D721Med (cell line): ENCODE measurements at places on chromosomes 13 and 19.

DNA sequence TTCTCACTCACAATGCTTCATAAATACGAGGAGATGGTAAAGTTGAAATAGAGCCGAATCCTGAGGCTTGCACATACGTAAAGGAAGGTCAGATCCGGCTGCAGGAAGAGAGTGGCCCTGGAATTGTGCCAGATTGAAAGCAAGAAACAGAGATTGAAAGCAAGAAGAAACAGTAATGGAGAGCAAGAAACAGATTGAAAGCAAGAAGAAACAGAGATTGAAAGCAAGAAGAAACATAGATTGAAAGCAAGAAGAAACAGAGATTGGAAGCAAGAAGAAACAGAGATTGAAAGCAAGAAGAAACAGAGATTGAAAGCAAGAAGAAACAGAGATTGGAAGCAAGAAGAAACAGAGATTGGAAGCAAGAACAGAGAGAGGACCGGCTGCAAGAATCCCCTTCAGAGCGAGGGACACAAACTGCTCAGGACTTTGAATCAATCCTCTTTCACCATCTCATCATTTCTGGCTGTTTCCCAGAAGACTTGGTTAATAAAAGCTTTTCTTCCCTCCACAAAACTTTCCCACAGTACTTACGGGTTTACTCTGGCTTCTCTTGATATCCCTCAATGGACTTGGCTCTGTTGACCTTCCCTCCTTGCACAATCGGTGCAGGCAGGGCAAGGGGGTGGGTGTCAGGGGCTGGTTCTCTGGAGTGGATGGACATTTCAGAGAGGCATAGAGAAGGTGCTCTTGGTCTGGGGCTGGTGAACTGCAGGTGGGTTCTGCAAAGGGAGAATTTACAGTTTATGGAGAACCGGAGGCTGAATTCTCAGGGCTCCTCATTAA is 25.5 kb downstream of the OR7A5 start:
- no peak for DNase-seq

DNA sequence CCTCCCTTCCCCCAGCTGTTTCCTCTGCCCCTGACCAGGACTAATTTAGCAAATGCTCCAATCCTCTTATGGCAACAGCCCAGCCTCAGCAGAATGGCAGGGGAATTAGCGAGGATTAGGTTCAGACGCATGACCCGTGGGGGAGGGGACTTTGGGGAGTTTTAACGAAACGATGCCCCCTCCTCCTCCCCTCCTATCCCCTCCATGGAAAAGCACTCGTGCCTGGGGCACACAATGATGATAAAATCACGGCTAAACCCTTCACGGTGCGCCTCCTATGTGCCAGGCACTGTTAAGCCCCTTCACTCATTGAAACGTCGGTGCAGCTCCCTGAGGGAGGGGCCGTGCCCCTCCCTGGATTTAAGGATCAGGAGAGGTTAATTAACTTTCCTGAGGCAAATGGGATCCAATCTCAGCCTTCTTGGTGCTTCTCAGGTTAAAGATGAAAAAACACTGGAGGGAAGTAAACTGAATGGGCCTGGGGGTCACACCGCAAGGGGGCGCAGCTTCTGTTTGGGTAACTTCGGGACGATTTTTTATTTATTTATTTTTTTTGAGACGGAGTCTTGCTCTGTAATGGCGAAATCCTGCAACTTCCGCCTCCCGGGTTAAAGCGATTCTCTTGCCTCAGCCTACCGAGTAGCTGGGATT is 10.1 kb upstream of the TPRX2 start:
- no peak for DNase-seq

GRCh38 chr13:47474839-47475238 is 526.2 kb downstream of the SUCLA2 start:
- no peak for DNase-seq

DNA sequence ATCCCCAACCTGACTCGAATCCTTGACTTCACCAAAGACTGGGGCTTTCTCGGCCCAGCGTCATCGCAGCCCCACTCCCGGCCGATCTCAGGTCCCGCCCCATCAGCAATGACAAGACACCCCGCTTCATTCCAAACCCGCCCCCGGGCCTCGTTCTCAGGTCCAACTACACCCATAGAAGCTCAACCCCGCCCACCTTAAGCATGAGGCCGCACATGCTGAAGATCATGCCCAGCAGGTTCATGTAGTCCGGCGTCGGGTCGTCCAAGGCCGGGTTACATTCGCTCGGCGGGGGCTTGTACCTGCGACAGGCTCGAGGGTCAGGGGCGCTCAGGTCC is 2.3 kb downstream of the WDR83 start:
- no peak for DNase-seq

- DNase-seq = no peak
Observed at GRCh38 chr13:79258489-79258888, 147.6 kb downstream of the RBM26 start.

DNA sequence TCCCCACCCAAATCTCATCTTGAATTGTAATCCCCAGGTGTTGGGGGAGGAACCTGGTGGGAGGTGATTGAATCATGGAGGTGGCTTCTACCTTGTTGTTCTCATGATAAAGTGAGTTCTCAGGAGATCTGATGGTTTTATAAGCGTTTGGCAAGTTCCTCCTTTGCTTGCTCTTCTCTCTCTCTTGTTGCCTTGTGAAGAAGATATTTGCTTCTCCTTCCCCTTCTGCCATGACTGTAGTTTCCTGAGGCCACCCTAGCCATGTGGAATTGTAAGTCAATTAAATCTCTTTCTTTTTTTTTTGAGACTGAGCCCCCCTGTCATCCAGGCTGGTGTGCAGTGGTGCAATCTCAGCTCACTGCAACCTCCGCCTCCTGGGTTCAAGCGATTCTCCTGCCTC is 34.4 kb downstream of the VSTM1 start:
- no peak for DNase-seq

GRCh38 chr13:46684287-46685001 is 112.5 kb downstream of the ESD start:
- DNase-seq = no peak

DNA sequence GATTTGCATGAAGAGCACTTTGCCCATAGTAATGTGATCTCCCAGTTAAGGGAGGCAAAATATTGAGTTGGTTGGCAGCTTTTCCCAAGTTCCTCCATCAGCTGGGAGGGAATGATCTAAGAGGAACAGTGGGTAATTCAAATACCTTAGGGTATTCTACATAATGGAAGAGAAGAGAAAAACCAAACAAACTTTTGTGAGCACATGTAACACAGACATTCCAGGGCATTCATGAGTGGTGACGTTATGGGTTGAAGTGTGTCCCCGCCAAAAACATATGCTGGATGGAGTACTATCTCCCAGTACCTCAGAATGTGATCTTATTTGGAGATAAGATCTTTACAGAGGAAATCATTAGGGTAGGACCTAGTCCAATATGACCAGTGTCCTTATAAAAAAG is 220.1 kb downstream of the FOXO1 start:
- DNase-seq = no peak

GRCh38 chr19:44603201-44603945 is 10.0 kb upstream of the IGSF23 start:
- DNase-seq = no peak

- no peak for DNase-seq
Observed at GRCh38 chr19:40461669-40462221, 3.8 kb downstream of the BLVRB start.

DNA sequence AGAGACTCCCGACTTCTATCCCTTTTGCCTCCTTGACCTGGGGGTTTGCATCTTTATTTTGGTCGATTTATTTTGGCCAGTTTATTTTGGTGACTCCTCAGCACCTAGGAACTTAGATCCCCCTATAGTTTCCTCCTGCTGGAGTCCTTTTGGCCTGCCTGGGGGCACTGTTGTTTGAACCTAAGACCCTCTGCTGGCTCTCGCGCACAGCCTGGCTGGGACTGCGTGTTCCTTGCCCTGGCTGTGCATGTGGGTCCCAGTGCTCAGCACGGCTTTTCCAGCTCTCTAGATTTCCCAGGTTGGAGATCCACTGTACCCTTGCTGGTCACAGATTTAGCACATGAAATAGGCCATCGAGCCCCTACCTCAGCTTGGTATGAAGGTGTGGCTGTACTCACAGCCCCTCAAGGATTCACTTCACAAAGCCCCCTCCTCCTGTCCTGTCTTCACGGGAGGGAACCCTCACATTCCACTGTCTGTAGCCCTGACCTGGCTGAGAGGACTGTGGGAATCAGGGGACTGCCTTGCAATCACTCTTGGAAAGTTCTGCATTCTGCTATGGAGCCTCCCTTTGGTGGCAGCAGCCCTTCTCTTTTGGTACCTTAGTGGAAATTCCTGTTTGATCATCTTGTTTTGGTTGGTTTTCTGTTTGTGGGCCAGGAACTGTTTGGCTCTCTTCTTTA is 8.3 kb downstream of the UBAC2 start:
- DNase-seq = no peak

DNA sequence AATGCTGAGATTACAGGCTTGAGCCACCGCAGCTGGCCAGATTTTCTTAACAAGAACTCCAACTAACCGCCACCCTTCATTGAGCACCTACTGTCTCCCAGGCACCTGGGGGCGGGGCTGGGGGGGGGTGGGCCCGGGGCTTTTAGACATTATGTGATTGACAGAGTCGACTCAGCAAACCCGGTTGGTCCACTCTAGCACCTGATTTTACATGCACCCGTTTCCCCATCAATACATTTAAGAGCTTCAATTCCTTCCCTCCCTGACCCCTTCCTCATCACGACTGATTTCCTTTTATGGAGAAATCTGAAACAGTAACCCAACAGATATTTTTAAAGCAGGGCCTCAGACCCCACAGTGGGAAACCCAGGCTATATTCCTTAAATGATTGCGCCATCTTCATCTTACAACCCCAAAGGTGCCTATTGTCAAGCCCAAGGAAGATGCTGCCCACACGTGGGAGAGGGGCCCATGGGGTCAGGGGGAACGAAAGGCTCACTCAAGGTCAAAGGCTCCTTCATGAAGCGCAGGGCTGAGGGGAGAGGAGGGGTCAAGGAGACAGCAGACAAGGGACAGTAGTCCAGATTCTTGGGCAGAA is 1.8 kb downstream of the INSR start:
- no peak for DNase-seq

DNA sequence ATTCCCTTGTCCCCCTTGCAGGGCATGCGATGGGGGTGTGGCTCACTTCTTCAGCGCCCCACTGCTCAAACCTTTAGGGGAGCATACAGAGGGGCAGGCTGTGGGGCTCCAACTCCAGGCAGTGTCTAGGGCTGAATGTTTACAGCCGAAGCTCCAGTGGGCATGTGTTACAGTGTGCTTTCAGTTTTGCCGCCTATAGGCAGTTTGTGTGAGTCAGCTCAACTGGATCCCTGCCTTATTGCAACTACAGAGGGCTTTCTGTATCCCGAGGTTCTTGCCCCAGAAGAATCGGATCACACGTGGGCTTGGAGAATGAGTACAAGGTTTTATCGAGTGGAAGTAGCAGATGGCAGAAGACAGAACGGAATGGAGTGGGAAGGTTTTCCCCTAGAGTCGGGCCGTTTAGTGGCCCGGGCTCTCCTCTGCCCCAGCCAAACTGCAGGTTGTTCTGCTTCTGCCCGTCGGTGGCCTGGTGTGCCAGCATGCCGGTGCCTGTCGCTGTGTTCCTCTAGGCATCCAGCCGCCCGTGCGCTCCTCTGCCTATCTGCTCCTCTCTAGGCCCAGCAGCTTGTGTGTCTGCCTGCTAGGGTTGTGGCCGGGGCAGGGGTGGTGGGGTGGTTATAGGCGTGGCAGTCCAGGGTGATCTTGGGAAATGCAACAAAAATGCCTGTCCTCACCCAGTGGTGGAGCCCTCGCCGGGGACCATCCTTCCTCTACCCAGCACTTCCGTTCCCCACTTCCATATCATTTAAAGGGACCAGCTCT is 435.9 kb upstream of the SGCG start:
- no peak for DNase-seq

DNA sequence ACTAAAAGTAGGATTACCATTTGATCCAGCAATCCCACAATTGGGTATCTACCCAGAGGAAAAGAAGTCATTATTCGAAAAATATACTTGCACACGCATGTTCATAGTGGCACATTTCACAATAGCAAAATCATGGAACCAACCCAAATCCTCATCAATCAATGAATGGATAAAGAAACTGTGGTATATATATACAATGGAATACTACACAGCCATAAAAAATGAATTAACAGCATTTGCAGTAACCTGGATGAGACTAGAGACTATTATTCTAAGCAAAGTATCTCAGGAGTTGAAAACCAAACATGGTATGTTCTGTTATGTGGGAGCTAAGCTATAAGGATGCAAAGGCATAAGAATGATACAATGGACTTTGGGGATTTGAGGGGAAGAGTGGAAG is 3.0 kb downstream of the ZNF708 start:
- no peak for DNase-seq

GRCh38 chr13:32164622-32165268 is 133.2 kb downstream of the FRY start:
- no peak for DNase-seq

DNA sequence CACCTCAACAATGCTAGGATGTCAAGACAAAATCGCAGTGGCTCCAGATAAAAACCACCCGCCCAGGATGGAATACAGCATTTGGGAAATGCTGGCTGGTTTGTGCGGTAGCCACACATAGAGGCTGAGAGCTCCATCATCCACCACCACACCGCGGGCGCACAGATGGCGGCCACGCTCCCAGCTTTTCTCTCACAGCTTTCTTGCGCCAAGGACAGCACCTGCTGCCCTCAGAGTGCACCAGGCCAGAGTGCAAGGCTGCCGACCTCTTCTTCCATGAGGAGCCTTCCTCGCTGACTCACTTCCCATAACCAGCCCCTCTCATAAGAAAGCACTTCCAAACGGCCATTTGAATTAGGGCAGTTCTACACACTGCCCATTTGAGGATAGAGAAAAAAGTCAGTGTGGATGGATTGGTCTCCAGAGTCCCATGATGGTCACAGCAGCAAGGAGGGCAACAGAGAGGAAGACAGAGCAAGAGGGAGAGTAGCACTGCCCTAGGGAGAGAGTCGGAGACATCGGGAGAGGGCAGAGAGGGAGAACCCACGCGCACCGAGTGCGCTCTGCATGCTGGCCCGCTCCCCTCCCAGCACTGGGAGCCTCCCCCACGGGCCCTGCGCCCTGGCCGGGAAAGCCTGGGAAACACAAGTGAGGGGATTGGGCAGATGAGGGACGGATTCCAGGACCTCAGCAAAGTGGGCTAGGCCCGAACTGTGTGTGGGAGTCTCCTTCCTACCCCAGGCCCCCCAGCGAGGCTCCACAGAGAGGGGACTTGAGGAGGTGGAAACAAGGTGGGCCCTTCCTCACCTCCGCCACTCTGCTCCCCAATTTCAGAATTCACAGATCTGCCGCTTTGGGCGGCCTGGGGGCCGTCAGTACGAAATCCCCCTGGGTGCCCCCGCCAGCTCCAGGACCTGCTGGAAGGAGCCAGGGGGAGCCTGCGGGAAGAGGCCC is 156.9 kb downstream of the USP12 start:
- no peak for DNase-seq

- no peak for DNase-seq
Observed at GRCh38 chr19:8887364-8887763, 55.2 kb downstream of the MBD3L1 start.

- DNase-seq = no peak
Observed at GRCh38 chr19:31232871-31233270, 116.4 kb downstream of the TSHZ3 start.

DNA sequence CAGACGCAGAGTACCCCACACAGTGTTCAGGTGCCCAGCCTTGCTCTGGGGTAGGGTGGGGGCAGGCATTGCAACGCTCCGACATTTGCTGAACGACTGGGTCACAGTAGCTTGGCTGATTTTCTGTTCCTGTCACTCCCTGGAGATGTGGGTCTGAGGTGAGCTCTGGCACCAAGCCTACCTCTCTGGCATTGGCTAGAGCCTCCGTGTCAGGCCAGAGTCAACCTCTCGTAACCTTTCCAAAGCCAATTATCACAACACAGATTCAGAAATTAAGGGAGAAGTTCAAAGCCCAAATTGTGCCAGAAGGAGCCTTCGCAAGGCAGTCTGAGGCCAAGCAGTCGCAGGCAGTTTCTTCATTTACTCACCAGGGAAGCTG is 117.2 kb downstream of the IRS2 start:
- DNase-seq = no peak
